Inflammatory macrophage treated with lipopolysaccharide for 1 hour (primary cell): ENCODE measurements at places on chromosomes 5 and 9.
A peak's percentile ranks its signal among the peaks of the same experiment; 100 is the strongest.

DNA sequence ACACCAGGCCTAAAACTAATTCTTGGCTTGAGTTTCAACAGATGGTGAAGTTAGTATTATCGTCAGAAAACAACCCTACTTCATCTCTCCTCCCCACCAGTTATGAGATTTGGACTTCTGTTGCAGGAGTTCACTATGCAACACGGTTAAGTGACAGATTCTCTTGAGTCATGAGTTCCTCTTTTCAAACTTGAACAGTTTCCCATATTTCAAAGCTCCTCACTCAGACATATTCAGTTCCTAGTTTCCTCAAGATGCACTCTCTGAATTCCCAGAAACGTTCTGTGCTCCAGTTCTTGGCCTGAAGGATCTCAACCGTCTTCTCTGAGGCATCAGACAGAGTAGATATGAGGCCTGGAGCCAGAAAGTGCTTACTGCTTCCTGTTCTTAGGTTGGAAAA lies 7.3 kb upstream of the PTGER4 start:
- DNase-seq = peak; percentile 89

GRCh38 chr5:172904643-172905345 lies 54.4 kb upstream of the RPL26L1 start:
- DNase-seq = no peak

DNA sequence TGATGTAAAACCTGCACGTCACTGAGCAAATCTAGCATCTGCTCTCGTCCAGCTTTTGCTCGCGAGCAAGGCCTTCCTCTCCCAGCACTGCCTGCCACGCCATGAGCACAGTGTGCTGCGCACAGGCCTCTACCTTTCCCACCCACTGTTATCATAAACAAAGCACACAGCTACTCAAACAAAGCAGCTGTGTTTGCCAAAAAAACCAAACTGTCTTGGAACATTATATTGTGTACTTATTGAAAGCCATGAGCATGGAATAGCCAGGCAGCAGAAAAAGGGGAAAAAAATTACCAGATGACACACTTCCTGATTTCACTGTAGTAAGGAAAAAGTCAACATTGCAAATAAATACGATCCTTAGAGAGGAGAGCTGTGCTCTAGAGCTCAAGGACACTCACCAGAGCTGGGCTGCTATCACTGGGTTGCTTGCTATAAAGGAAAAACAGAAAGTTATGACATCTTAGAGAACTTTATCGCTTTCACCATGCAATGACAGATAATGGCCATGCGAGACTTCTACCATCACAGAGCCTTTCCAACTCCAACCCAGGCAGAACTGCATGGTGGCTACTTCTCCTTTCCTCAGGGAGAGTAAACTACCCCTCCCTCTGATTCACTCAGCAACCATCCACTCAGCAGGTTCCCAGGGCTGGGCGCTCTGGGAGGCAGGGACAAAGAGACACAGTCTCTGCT lies 69.6 kb downstream of the EPB41L4B start:
- DNase-seq = peak; percentile 44

GRCh38 chr5:161751265-161751664 lies 65.7 kb downstream of the GABRA6 start:
- DNase-seq = no peak

GRCh38 chr9:125758986-125759763 lies 12.0 kb downstream of the PBX3 start:
- DNase-seq = peak; percentile 84

DNA sequence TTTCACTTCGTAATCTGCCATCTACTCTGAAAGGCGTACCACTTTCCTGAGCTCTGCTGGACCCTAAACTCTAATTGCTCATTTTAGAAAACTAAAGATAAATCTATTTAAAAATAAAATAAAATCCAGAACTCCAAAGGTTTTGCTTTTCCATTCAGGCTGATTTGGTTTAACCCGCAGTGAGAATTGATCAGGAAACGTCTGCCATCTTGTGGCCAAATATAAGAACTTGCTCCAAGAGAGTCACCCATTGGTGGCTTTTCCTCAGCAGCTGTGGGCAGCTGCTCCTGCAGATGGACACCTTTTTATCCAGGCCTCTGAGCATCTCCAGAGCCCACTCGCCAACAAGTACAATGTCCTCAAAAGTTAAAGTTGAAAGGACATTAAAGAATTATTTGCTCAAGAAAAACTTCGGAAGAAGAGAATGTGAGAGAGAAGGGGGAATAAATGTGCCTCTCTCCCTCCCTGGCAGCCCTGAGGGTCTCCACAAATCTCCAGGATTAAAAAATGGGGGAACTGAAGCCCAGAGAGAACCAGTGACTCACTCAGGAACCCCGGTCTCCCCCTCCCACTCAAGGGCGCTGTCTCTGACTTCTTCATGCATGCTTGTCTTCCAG lies 4.1 kb downstream of the SAXO1 start:
- peak; percentile 32 for DNase-seq

GRCh38 chr9:84857211-84857610 lies 187.7 kb downstream of the NTRK2 start:
- no peak for DNase-seq

DNA sequence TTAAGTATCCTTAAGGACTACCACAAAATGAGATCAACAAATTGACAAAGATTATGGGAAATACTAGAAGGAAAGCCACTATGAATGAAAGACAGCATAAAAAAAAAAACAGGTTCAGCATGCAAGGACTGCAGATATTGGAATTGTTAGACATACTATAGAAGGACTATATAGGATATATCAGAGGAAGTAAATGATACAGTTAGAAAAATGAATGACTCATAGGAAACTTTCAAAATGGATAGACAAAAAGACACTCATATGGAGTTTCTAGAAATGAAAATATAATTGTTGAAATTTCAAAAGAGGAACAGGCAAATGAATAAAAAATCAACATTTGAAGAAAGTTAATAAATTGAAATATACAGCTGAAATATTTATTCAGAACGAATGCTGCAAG lies 180.6 kb downstream of the PLK2 start:
- DNase-seq = no peak

GRCh38 chr5:157650991-157651611 lies 1.1 kb downstream of the SOX30 start:
- no peak for DNase-seq

- no peak for DNase-seq
Observed at GRCh38 chr5:142894749-142895148, 124.6 kb downstream of the ARHGAP26 start.

DNA sequence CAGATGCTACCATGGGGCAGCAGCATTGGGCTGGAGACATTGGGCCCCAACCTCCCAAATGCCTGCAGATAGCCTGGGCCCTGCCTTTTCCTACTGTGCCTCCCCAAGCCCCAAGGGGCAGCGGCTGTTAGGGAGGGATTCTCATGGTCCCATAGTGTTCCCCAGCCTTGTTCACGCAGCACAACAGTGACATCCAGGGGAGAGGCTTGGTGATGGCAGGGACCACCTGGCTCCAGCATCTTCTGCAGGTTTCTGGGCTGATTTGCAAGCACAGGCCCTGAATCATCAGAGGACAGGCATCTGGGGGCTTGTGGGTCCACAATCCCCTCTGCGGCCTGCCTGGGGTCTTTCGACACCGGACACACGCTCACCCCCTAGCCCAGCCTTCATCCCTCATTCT lies 354.6 kb downstream of the SLIT3 start:
- no peak for DNase-seq

DNA sequence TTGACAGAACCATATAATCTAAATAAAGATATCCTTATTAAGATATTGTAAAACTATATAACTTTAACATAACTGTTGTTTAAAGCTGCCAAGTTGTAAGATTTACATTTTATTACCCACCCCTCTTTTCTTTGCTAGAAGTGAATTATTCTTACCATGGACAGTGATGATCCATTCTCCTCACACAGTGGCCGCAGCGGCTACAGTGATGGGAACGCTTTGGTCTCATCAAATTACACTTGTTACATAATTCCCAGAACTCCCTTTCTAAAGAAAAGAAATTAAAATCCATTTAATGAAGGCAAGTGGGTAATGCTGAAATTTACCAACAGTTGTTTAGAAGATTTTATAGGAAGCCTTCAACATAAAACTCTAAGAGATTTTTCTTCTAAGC lies 31.2 kb downstream of the ZDHHC21 start:
- no peak for DNase-seq

GRCh38 chr9:90802386-90802985 lies 867 bp downstream of the SYK start:
- DNase-seq = peak; percentile 80

DNA sequence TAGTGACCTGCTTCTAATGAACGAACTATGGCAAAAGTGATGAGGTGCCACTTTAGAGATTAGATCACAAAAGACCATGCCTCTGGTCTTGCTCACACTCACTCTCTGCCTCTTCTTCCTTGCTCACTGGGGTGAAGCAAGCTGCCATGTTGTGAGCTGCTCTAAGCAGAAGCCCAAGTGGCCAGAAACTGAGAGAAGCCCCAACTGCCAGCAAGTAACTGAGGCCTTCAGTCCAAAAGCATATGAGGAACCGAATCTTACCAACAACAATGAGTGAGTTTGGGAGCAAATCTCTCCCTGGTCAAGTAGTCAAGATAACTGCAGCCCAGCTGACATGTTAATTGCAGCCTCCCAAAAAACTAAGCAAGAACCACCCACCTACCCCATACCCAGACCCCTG lies 126.0 kb upstream of the ACO1 start:
- DNase-seq = no peak

GRCh38 chr5:71993600-71993999 lies 113.7 kb upstream of the MAP1B start:
- DNase-seq = no peak

- DNase-seq = peak; percentile 57
Observed at GRCh38 chr9:37961351-37961750, 57.4 kb upstream of the SLC25A51 start.

GRCh38 chr5:178396796-178397720 lies 164.5 kb upstream of the PHYKPL start:
- no peak for DNase-seq

DNA sequence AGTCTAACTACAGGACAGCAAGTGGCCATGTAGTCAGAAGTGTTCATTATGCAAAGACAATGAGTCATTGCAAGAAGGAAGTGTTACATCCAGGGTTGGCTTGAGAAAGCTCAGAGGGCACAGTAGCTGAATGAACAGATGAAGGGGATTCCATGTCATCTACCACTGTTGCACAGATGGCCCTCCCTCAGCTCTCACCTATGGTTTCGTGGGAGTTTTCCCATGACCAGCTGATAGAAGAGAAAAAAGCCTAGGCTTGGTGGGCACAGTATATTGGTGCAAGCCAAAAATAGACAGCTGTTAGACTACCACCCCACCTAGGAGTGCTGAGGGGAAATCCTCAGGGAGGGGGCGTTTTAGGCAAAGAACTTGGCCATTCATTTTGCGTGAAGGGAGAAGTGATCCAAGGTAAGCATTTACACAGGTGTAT lies 217.0 kb downstream of the DMRT2 start:
- no peak for DNase-seq

- no peak for DNase-seq
Observed at GRCh38 chr5:113259034-113259433, 175.8 kb downstream of the TSSK1B start.

GRCh38 chr5:20528471-20528870 lies 540.5 kb upstream of the CDH18 start:
- DNase-seq = no peak

GRCh38 chr9:19935422-19935821 lies 146.6 kb upstream of the SLC24A2 start:
- DNase-seq = no peak

- DNase-seq = no peak
Observed at GRCh38 chr5:14086261-14086660, 56.9 kb upstream of the TRIO start.

- DNase-seq = no peak
Observed at GRCh38 chr5:141848744-141849414, 29.3 kb downstream of the PCDH1 start.

GRCh38 chr5:62065050-62065449 lies 241.0 kb upstream of the KIF2A start:
- DNase-seq = peak; percentile 11

- no peak for DNase-seq
Observed at GRCh38 chr9:121253162-121253561, 14.8 kb upstream of the GSN start.

GRCh38 chr5:109354761-109355160 lies 55.0 kb downstream of the PJA2 start:
- DNase-seq = no peak

- no peak for DNase-seq
Observed at GRCh38 chr9:123773783-123774182, 156.1 kb downstream of the DENND1A start.

DNA sequence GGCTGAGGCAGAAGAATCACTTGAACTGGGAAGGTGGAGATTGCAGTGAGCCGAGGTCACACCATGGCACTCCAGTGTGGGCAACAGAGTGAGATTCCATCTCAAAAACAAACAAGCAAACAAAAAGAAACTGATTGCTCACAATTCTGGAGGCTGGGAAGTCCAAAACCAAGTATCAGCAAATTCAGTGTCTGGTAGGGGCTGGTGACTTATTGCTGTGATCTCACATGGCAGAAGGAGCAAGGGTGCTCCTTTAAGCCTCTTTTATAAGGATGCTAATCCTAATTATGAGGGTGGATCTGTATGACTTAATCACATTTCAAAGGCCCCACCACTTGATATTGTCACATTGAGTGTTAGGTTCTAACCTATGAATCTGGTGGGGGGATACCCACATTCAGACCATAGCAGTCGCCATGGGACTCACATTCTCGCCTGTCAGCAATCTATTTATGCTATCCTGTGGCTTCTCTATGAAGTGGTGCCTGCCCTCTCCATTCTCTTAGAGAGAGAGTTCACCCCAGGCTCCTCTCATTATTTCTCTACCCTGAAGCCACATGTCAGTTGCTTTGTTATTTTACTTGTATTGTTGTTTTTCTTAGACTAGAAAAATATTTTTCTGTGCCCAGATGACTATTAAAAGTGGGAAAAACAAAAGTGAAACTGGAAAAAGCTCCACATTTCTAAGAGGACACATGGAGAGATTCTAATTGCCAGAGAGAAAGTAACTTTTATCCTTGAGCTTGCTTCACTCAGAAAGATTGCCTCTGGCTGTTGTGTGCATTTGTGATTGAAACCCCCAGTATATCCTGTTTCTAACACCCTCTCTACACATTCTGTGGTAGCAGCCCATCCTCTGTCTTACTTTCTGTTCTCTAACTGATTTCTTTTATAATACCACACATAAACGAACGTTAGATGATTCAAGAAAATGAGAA lies 18.8 kb upstream of the PRLR start:
- DNase-seq = peak; percentile 7

DNA sequence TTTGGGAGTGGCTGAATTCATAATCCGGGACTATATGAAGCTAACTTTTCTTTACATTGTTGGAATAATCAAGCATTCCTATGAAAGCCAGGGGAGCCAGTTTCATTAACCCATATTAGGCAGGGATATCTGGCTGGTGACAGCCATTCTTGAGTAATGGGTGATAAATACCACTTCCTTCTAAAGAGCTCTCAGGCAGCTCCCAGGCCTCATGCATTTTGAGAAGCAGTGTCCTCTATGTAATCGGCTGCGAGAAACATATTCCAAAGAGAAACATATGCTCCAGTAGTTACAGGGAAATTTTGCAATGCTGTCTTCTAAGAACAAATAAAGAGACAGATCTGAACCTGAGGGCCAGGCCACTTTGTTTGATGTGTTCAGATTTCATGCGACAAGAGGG lies 83.1 kb downstream of the MSX2 start:
- no peak for DNase-seq
